ENCODE measurements at places on chromosomes 4 and X.

DNA sequence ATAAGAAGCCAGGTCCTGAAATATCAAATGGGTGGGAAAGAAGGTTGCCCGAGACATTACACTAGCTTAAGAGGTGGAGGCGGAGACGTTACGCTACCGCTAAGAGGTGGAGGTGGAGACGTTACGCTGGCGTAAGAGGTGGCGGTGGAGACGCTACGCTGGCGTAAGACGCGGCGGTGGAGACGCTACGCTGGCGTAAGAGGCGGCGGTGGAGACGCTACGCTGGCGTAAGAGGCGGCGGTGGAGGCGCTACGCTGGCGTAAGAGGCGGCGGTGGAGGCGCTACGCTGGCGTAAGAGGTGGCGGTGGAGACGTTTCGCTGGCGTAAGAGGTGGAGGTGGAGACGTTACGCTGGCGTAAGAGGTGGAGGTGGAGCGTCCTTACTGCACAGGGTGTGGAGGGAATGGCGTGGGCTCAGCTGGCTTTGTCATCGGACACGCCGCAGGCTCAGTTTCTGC lies 12.8 kb downstream of the CYP4V2 start:
- no peak for DNase-seq

GRCh38 chr4:187501731-187502130 lies 493.8 kb upstream of the ZFP42 start:
- no peak for DNase-seq

DNA sequence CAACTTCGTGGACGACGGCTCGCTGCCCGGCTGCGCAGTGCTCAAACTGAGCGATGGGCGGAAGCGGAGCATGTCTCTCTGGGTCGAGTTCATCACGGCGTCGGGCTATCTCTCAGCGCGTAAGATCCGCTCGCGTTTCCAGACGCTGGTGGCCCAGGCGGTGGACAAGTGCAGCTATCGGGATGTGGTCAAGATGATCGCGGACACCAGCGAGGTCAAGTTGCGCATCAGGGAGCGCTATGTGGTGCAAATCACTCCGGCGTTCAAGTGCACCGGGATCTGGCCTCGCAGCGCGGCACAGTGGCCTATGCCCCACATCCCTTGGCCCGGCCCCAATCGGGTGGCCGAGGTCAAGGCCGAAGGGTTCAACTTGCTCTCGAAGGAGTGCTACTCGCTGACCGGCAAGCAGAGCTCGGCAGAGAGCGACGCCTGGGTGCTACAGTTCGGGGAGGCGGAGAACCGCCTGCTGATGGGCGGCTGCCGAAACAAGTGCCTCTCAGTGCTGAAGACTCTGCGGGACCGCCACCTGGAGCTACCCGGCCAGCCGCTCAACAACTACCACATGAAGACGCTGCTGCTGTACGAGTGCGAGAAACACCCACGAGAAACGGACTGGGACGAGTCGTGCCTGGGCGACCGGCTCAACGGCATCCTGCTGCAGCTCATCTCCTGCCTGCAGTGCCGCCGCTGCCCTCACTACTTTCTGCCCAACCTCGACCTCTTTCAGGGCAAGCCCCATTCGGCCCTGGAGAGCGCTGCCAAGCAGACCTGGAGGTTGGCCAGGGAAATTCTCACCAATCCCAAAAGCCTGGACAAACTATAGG lies 1.5 kb downstream of the MAB21L2 start:
- no peak for DNase-seq

DNA sequence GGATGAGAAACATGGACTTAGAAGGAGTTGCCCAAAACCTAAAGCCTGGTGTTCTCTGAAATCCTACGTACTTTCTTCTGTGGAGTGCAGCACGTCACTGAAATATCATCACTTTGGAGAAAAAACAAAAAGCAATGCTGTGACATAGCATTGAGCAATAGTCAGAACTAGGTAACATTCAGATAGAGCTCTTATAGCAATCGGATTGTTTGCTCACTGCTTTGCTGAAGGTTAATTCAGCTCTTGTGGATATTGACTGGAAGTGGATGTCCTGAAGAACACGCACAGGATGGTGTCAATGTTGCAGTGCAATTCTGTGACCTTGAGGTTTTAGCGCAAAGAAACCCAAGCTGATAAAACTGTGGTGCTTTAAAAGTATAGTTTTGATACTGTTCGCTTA lies 114.2 kb upstream of the GRXCR1 start:
- no peak for DNase-seq

DNA sequence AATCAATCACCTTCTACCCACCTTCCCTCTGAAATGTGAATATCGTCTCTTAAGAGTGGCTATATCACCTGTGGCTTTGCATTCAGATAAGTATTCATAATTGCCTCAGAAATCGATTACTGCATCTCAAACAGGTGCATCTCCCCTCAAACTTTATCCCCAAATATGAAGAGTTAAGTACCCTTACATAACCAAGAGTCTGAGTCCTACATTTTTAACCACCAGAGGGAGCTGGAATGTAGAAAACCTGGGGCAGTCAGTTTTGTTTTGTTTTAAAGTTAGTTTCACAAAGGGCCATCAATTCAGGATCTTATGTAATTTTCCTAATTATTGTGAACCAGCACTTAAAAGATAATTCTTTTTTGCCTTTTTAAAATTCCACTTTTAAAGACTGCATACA lies 5.7 kb downstream of the TCEANC start:
- DNase-seq: no peak

- DNase-seq: no peak
Measured at GRCh38 chrX:47854474-47854873, 17.8 kb downstream of the ZNF81 start.

DNA sequence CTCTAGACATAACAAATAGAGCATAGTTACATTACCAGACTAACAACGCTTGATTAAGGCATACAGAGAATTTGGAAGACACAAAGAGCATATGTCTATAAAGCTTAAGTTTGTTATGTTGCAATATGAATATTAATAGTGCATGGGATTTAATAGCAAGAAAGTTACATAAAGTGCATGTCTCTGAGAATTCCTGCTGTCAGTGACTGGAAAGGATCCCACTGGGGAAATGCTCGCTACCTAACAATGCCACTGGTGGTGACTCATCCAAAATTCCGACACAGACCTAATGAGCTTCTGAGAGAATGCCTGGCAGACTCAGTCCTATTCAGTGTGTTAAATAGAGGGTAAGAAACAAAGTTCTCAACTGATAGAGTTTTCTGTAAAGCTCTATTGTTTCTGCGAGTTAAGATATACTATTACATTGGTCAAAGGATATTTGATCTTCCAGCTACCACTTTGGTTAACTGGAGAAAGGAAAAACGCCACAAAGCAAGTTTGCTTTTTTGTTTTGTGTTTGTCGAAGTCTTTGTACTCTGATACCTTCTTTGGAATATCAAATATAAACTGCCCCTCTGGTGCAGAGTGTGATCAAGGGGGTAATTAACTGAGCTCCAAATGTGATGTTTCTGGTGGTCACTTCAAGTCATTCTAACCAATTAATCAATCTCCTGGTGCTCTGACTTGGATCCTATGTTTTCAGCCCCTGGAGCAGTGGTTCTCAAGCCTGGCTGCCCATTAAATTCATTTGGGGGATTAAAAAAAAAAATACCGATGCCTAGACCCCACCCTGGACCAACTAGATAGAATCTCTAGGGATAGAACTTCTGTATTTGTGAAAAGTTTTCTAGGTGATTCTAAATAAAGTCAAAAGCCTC lies 107.9 kb downstream of the PALLD start:
- no peak for DNase-seq

DNA sequence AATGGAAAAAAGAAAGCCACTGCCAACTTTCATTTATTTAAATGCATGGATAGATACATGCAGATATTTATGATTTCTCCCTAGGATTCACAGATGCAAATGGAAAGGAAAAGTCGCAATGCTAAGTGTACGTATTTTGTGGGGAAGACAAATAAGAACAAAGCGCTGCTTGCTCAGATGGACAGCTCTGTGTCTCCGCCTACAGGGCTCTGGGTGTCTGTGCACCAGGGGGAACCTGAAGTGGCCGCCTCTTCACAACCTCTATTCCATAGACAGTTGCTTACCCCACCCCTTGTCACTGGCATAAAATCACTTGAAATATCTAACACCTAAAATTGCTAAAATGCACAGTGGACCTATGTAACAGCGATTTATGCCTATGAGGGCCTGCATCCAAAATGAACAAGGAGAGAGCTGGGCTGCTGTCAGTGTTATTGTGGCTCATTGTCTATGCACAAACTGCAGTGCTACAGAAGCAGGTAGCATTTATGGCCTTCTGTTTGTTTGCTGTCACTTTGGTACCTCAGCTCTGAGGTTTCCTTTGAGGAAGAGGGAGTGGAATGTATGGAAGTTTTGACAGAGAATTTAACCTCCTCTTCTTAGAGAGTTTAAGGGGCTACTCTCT lies 58.6 kb upstream of the PAGE1 start:
- DNase-seq: peak; percentile 10

GRCh38 chr4:177105536-177105935 lies 204.1 kb upstream of the NEIL3 start:
- no peak for DNase-seq

DNA sequence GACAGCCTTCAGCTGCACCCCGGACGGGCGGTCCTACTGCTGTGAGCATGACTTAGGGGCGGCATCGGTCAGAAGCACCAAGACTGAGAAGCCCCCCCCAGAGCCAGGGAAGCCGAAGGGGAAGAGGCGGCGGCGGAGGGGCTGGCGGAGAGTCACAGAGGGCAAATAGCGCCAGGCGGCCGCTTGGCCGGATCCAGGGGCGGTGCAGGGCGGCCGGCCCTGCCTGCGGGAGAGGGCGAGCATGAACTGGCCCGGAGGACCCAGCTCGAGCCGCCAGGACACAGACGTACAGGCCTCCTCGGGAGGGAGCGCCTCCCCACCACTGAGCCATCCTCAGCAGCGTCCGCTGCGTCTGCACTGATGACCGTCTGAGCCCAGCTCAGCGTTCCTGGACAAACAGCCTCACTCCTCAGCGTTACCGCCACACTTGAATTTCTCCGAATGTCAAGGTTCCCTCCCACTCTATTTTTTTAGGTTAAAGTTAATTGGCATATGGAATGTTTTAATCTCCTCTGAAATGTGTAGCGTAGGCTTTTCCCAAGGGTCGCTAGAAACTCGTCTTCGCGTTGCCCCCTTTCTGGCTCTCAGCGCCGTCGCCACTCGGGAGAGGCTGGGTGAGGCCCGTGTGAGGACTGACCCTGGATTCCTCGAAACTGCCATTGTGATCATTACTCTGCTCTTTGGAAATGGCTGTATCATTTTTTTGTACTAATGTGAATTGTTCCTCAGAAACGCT lies 29.9 kb downstream of the NELFA start:
- DNase-seq: no peak

GRCh38 chr4:16775411-16776154 lies 122.9 kb downstream of the LDB2 start:
- no peak for DNase-seq

DNA sequence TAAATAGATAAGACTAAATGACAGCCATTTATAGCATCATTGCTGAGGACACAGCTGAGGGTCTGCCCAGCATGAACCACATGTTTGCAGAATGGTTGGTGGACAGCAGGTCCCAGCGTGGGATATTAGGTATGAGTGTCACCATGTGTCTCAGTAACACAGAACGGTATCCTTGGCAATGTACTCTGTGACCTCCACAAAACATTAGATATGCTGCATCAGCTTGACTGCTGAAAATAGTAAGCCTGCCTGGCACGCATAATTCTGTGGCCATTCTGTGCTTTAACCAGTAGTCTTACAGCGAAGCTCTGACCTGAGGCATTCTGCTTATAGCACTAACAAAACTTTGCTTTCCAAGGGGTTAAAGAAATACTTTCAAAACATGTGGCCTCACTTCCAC lies 32.0 kb downstream of the LIMCH1 start:
- no peak for DNase-seq

DNA sequence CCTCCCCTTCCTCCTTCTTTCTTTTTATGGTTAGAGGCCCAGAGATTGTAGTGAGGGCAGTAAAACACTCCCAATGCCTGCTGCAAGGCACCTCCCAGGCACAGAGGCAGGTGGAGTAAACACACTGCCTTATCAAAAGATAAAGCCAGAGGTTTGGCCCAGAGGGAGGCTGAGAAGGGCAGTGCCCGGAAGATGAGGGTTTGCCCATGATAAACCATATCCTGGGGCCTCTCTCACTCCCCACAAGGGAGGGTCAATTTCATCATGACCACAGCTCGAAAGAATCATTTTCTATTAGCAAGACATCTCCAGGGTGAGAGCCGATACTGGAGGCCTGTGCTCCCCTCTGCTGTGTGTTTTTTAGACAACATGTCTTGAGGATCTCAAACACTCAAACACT lies 98.5 kb upstream of the FAM9C start:
- no peak for DNase-seq

DNA sequence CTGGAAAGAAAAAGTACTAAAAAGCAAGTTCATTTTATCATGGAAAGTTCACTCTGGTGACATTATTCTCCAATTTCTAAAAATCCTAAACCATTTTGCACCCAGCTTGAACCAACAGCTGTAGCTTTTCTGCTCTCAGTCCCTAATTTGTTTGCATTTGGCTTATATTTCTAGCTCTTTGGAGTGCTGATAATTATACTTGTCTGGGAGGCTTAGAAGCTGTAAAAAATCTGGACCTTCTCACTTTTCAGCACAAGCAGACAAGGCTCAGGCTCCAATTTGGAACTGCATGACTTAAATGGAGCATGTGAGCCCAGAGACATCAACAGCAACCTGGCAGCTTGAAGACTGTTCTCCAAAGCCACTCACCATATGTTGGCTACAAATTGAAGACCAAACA lies 170.9 kb upstream of the PCDH18 start:
- DNase-seq: no peak

DNA sequence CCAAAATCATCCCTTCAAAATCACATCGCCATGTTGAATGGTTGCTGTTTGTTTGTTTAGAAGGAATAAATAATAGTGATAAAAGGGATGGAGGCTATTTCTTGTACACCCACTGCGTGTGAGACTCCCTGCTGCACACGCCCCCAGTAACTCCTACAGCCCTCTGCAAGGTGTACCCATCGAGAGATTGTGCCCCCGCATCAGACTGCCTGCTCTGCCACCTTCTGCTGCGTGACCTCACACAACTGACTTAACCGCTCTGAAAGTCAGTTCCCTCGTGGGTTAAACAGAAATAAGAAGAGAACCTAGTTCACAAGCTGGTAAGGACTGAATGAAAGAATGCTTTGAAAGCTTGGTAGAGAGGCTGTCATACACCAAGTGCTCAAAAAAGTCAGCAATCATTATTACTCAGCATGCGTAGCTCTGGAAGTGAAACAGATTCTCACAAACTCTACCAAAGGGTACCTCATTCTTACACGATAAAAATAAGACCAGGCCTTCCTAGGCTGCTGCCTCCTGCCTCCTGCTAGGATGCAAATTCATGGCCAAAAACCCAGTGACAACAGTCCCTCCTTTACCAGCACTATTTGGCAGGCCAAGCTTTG lies 147.1 kb downstream of the CPEB2 start:
- no peak for DNase-seq

DNA sequence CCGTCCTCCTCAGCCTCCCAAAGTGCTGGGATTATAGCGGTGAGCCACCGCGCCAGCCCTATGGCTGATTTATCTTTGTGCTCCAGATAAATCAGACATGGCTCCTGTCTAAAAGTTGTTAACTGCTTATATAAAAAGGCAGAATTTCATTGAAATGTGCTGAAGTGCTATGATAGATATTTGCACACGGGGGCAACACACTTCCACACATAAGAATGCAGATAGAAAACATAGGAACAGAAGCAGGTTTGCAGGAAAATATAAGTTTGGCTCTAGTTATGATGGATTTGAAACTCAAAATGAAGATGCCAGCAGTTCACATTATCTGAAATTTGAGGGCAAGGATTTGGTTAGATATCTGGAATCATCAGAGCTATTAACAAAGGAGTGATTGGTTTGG lies 163.1 kb upstream of the SLITRK2 start:
- DNase-seq: no peak

- no peak for DNase-seq
Measured at GRCh38 chr4:3071811-3072210, 2.5 kb downstream of the HTT-AS start.

- DNase-seq: no peak
Measured at GRCh38 chrX:106437407-106437806, 174.4 kb upstream of the RADX start.

Measured in NCI-H1930 (cell line).